ENCODE measurements at places on chromosomes 1 and 21.
A peak's percentile ranks its signal among the peaks of the same experiment; 100 is the strongest.

DNA sequence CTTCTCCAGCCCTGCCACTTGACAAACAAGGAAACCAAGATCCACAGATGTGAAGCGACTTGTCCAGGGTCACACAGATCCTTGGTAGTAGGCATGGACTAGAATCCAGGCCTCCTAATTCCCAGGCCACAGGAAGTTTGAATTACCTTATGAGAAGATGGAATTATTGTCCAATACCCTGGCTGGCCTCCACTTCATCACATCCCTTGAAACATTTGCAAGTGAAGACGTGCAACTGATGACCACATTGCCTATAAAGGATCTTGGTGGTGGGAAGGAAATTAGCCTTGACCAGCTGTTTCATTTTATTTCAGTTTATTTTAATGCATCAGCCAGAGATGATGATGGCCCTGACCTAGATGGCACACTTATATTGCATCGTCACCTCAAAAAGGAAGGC is 165.8 kb upstream of the CAMK1G start:
- DNase-seq = no peak

DNA sequence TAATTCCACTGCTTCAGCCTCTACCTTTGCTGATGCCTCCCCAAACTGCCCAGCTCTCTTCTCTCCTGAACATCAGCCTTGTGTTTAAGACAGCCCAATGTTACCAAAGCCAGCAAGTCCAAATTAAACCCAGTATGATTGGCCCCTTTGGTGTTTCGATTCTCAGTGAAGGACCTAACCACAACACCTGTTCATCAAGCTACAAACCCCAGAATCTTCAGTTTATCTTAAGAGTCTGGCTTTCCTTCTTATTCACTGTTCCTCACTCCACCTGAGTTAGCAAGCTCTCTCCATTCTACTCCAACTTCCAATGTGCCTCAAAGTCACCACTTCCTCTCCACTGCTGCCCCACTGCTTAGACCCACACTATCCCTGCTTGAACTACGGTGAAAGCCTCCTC is 25.5 kb upstream of the ITPKB start:
- DNase-seq = no peak

GRCh38 chr1:12152113-12152891 is 14.5 kb upstream of the TNFRSF1B start:
- DNase-seq = no peak

- DNase-seq = no peak
Measured at GRCh38 chr21:43769325-43769958, 6.7 kb downstream of the CSTB start.

DNA sequence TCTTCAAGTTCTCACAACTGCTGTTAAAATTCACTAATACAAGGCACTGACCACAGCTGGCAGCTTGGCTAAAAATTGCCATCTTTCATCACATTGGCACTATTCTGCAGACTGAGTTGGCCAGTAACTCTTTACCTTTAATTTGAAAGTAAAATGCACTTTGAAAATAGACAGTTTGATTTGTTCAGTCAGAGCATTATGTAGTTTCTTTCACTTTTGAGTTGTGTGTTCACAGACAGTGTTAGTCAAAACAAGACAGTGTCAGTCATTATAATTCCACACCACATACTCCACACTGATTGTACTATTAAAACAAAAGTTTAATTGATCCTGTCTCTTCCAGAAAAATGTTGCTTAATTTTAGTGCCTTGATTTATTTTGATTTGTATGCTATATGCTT is 160.7 kb downstream of the SDCCAG8 start:
- DNase-seq = no peak

DNA sequence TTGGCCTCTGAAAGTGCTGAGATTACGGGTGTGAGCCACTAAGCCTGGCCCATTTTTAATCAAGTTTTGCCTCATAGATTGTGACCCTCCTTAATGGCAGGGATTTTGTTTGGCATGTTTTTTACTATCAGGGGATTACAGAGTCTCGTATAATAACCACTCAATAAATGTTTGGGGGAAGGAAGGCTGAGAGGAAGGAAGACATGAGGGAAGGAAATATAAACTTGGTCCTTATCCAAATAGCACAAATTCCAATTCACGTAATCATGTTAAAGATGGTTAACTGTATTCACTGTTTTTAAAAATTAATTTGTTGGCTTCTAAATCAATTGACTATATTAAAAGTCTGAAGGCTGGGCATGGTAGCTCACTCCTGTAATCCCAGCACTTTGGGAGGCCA is 30.9 kb upstream of the SERTAD4 start:
- peak; percentile 46 for DNase-seq

GRCh38 chr1:207904391-207904790 is 6.5 kb downstream of the CD34 start:
- no peak for DNase-seq

DNA sequence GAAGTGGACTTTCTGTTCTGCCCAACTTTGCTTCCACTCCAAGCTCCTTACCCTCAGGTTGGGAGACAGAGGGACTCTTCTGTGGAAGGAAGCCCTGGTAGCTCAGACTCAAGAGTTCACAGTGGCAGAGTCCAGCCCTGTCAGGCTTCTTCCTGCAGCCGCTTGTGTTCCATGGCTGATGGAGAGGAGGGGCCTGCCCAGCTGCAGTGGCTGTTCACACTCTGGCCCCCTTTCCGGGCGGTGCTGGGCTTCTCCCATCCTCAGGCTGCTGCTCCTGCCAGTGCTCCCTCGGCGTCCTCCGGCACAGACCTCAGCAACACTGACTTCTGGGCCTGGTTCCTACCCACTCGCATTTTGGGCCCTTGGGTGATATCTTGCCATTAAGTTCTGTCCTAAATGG is 4.0 kb downstream of the KRTAP10-1 start:
- DNase-seq = no peak

DNA sequence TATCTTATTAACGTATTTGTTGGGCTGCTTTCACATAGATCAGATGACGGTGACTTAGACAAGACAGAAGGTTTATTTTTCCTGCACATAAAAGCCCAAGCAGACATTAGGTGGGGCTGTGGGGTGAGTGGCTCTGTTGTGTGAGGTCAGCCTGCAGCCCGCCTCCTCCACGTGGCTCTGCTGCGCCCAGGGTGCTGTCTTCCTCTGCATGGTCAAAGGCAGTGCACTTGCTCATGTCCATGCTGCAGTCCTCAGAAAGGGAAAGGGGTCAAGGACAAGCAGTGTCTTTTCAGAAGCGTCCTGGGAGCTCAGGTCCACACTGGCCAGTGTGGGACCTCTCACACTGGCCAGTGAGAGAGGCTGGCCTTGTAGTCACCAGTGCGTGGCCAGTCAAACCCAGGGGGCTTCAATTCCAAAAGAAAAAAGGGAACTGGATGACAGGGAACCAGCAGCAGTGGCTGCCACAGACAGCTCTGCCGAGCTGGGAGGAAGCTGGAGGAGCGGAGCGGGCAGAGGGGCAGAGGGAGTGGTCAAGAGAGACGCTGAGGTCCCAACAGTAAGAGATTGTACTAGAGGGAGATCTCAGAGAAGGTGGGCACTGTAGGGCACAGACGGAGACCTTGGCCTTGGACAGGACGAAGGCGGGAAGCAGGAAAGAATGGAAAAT is 35.9 kb upstream of the SLC45A1 start:
- DNase-seq = no peak

GRCh38 chr21:37455504-37455911 is 88.9 kb downstream of the DYRK1A start:
- no peak for DNase-seq
